ENCODE measurements at places on chromosomes 4 and X. TPM values are rescaled to one million over a fixed set of nuclear protein-coding genes. Genes with fewer than 3 reads are reported as not detected.

The NDP gene
- total RNA-seq: 6.5 TPM

The SASH3 gene
- 4.8 TPM for total RNA-seq

The FAM3A gene
- 16.1 TPM for total RNA-seq

The TREX2 gene
- total RNA-seq: 0.77 TPM

The PABPC5 gene
- total RNA-seq: 15.2 TPM

The ETDA gene
- not detected for total RNA-seq

The TRMT10A gene
- total RNA-seq: 9.1 TPM

The SLC25A43 gene
- 5.7 TPM for total RNA-seq

DNA sequence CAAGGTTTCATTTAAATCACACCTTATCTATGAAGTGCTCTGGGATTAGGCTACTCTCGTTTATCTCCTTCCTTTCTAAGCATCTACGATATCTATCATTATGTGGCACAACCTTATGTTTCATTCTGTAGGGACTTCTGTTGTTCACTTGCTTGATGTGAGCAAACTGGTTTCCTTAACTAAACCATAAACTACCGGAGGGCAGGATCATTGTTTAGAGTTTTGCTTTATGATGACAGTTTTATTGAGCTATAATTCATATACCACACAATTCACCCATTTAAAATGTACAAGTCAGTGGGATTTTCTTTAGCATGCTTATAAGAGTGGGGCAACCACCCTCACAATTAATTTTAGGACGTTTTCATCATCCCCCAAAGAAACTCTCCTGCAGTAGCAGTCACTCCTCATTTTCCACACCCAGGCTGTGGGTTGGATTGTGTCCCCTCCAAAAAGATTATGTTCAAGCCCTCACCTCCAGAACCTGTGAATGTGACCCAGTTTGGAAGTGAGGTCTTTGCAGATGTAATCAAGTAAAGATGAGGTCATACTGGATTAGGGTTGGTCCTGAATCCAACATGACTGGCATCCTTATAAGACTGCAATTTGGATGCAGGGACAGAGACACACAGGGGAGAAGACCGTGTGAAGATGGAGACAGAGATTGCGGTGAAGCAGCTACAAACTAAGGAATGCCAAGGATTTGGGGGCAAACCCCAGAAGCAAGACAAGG, 42.1 kb upstream of the SH3RF1 start:
- no peak for DNase-seq

DNA sequence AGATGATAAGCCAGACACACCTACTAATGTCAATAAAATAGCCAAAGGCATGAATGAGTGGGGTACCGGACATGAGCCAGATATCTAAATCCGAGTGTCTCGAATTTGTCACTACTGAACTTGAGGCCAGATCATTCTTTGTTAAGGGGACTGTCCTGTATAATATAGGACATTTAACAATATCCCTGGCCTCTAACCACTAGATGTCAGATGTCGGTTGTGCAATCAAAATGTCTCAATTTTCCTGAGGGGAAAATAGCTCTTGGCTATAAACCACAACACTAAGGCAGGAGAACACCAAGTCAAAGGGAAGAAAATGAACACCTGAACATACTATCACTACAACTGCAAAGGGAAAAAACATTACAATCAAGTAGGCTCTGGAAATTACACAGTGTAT, 154.5 kb downstream of the GPM6A start:
- no peak for DNase-seq

GRCh38 chr4:127978930-127979329, 13.7 kb downstream of the ABHD18 start:
- no peak for DNase-seq

DNA sequence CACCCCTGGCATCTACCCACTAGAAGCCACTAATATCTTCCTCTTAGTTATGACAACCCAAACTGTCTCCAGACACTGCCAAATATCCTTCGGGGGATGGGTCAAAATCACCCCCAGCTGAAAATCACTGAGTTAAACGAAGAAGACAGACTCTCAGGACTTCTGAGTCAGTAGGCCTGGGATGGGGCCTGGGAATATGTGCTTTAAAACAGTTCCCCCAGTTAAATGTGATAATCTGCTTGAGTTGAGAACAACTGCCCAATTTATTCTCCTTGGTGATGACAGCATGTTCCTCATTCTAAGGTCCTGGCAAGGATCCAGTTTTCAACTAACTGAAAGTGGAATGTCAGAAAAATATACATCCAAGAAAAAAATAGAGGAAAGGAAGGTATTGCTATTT, 52.4 kb downstream of the CBLL2 start:
- DNase-seq: no peak

DNA sequence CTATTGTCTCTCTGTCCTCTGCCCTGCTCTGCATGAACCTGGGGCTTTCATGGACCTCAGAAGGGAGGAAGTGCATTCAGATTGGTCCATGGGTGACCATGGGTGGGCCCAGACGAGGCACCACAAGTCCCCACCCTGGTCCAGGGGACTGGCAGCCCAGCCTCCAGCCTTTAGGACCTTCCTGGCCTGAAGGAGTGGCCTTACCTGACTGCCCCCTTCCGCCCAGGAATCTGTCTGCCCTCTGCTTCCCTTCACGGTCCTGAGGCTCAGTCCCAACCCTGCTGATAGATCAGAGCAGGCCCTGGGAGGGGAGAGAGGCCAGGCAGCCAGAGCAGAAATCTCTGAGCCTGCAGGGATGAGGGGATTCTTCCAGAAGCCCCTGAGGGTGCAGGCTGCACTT, 455.4 kb downstream of the PCDH18 start:
- no peak for DNase-seq

DNA sequence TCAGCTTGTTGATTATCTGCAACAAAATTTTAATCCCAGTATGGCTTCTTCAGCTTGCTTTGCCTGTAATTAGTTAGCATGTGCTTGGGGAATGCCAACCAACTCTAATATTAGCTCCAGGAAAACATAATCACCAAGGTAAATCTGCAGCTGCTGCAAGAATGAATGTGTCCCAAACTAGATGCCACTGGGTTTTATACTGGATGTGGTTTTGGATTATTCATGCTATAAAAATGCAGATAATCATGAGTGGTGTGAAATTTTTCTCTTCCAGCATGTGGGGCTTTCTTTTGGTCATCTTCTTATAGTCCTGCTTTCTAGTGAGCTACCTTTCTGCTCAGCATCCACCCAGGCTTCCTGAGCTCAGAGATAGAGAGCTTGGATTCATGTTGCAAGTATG, 295.9 kb upstream of the CASK start:
- no peak for DNase-seq

- DNase-seq: peak; percentile 38
Observed at GRCh38 chr4:54386042-54386669, 157.1 kb downstream of the PDGFRA start.

DNA sequence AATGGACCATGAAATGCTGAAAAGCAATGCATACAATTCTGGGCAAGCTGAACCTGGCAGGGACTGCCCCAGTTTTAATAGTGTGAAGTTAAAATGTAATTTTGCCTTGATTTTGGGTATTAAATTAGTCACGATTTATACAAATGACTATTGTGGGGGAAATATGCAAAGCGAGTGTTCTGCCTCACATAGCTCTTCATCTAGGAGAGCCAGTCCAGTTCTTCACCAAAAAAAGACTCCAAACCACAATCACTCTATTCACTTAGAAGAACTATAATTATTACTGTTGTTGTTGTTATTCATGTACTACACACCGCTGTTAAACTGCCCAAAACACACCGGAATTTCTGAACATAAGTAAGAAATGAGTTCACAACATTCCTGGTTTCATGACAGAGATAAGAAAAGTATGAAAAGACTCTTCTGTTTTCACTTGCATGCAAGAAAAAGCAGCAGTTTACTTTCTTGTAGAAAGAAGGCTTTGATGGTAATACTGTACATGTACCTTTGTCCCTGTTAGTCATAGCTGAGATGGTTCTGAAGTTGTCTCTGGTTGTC, 101.9 kb downstream of the QRFPR start:
- no peak for DNase-seq
